ENCODE measurements at places on chromosomes 12 and 14. TPM values are rescaled to one million over a fixed set of nuclear protein-coding genes. Genes with fewer than 3 reads are reported as not detected.

Gene CLECL1
- total RNA-seq, result not detected

Gene MMP14
- 804 TPM for total RNA-seq

Gene TROAP
- total RNA-seq, result 11.4 TPM

Gene LRRC10
- total RNA-seq, result not detected

Gene EFS
- 0.24 TPM for total RNA-seq

Gene NDRG2
- total RNA-seq, result 3.1 TPM

Gene LRRK2
- total RNA-seq, result 0.35 TPM

Gene TXNRD1
- 346 TPM for total RNA-seq

Gene SPTLC2
- 42.6 TPM for total RNA-seq

Gene SRGAP1
- 16.4 TPM for total RNA-seq

Gene IFNG
- total RNA-seq, result not detected

Gene ADCY6
- 48.5 TPM for total RNA-seq

Gene CD163
- not detected for total RNA-seq

Gene LGR5
- not detected for total RNA-seq

Gene SYCP3
- total RNA-seq, result not detected

Gene CLEC1B
- not detected for total RNA-seq

Gene KCNA1
- total RNA-seq, result not detected

Gene KRT79
- 0.12 TPM for total RNA-seq

Gene AREL1
- 44.4 TPM for total RNA-seq

Gene AP1G2
- total RNA-seq, result 36.8 TPM

Gene DIP2B
- total RNA-seq, result 29.6 TPM

Data from glomerular endothelial cell (primary cell).